Fibroblast of the aortic adventitia (primary cell): ENCODE measurements at places on chromosomes 2 and 18.

GRCh38 chr2:13524492-13524891 is 807.8 kb downstream of the TRIB2 start:
- DNase-seq: no peak

- no peak for DNase-seq
Observed at GRCh38 chr2:203672856-203673255, 33.6 kb upstream of the CD28 start.

DNA sequence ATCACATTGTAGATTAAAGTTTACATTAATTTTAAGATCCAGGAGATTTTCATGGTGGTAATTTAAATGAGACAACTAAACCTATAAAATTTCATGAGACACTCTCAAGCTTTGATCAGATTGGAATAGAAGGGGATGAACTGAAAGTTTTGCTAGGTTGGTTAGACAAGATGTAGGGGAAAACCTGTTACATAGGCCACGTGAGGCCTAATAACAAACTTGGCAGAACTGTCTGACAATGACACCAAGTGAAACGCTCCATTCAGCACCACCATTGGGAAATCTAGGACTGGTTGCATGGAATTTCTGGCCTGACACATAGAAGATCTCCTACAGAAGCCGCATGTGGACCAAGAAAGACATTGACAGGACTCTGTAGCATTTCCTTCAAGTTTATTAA is 87.8 kb upstream of the SLC39A10 start:
- no peak for DNase-seq

- DNase-seq: peak; percentile 31
Observed at GRCh38 chr2:64629329-64629781, 24.4 kb downstream of the SERTAD2 start.

DNA sequence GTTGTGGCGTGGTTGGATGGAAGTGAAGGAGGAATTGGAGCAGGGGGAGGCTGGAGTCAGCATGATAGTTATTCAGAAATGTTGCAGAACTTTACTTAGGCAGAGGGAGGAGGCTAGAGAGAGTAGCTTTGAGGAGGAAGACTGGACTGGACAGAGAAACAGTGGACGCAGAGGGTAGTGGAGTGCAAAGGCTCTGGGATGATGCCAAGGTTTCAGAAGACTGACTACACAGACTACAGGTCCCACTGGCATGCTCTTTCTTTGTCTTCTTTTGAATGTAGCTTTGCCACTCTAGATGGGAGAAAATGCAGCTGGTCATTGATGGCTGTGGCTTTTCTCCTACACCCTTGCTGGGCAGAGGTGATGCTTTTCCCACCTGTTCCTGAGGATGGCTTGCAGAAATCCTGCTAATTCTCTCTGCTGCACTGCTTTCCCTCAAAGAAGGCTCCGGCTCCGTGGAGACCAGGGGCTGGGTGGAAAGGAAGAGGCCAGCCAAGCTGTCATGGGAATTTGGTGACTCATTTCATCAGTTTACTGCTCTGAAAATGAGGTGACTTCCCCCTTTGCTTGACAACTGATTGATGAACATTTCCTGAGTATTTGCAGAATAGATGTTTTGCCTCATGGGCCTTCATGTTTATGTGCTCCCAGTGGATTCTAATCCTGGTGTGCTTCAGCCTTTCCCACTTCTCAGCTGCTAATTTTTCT is 42.4 kb downstream of the MEIS1 start:
- DNase-seq: peak; percentile 51

- no peak for DNase-seq
Observed at GRCh38 chr2:41381701-41382100, 666.1 kb upstream of the PKDCC start.

- DNase-seq: peak; percentile 86
Observed at GRCh38 chr2:28004086-28004485, 113.6 kb downstream of the BABAM2 start.

DNA sequence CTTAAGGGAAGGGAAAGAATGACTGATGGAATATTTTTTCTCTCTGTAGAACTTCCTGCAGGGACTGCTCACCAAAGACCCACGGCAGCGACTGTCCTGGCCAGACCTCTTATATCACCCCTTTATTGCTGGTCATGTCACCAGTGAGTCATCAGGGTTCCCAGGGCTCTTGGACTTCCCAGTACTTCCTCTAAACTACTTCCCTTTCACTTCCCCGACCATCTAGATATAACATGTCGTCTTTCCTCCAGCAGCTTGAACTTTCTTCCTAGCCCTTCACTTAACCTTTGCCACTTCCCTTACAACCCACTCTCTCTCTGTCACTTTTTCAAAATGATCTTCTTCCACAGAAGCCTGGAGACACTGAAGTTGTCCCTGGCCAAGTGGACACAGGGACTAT is 7.2 kb downstream of the STK36 start:
- no peak for DNase-seq

DNA sequence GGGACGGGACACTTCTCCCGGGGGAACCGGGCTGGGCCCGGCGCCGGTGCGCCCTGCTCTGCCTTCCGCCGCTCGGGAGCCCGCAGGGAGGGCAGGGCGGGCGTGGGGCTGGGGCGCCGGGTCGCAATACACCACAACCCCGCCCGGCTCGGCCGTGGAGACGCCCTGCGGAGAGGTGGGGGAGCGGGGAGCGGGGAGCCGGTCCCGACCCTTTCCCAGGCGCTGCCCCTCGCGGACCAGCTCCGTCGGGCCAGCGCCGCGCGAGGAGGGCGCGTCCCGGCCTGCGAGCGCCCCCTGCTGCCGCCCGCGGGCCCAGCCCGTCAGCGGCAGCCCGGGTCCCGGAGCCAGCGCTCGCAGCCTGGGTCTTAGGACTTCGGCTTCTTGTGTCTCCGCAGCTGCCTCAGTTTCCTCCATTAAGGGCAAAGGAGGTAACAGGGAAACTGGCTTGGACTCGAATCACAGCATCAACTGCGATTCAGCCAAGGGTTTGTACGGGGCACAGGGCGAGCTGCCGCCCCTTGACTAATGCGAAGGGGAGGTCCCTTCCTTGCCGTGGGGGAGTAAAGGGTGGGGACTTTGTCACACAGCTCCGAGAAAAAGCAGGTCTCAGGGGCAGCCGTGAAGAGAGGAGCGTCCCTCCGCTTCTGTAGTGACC is 635 bp upstream of the ADRA2B start:
- DNase-seq: peak; percentile 14

GRCh38 chr2:191514613-191515012 is 163.3 kb upstream of the NABP1 start:
- no peak for DNase-seq

DNA sequence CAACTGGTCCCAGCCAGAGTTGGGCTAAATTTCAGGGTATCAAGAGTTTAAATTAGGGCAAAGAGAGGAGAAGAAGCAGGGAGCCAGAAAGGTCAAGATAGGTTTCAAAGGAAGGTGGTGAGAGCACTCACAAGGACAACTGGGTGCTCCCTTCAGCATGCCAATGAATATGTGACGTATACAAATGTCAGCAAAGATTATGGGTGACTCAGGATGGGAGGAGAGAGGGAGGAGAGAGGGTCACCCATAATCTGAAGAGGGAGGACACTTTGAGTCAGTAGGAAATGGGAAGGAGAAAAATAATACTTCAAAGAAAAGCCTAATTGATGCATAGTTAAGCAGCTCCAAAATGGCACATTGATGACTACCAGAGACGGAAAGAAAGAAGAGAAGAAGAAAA is 53.1 kb upstream of the ABCA12 start:
- no peak for DNase-seq

- no peak for DNase-seq
Observed at GRCh38 chr2:170428868-170429267, 250.9 kb downstream of the MYO3B start.

DNA sequence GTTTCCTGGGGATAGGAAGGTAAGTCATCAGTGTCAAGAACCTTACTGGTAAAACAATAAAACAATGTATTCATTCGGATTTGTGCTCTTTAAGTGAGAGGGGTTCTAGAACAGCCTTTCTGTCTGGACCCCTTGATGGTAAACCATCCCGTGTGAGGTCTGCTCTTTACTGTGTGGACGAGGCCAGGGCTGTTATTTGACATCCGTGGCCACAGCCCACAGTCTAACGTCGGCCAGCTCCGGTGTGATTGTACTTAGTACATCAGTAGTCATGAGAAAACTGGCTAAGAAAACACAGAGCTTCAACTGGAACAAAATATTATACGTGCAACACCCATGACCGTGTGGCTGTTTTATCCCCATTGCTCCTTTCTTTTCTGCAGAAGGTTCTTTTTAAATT is 62.0 kb downstream of the SLC35F5 start:
- no peak for DNase-seq

DNA sequence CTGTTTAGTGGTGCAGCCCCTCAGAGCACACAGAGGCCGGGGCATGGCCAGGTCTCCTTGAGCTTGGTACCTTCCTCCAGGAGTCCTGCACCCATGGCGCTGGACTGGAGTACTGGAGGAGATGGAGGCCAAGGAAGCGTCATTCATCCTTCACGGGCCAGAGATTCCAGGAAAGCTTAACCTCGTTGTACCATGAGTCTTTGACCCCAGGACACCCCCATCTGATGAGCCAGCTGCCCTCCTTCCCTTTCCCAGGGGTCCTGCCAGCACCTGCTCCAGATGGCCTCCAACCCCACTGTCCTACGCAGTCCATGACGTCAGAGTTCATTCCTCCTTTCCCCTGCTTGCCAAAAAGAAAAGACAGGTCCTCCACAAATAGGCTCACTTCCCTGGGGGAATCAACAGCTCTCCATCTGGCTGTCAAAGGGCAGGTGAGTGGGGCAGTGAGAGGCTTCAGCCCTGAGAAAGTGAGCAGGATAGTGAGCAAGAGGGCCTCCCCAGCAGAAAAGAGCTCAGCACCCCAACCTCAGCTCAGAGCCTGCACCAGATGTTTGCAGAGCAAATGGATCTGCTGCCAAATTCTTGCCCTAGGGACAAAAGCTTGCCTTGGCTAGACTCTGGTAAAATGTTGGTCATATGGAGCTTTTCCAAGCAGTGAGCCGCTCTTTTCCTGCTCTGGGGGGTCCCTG is 4.5 kb upstream of the NPPC start:
- peak; percentile 59 for DNase-seq

GRCh38 chr2:98598781-98599428 is 9.4 kb downstream of the COA5 start:
- DNase-seq: peak; percentile 55

- DNase-seq: no peak
Observed at GRCh38 chr2:30684516-30684915, 122.7 kb downstream of the CAPN13 start.

DNA sequence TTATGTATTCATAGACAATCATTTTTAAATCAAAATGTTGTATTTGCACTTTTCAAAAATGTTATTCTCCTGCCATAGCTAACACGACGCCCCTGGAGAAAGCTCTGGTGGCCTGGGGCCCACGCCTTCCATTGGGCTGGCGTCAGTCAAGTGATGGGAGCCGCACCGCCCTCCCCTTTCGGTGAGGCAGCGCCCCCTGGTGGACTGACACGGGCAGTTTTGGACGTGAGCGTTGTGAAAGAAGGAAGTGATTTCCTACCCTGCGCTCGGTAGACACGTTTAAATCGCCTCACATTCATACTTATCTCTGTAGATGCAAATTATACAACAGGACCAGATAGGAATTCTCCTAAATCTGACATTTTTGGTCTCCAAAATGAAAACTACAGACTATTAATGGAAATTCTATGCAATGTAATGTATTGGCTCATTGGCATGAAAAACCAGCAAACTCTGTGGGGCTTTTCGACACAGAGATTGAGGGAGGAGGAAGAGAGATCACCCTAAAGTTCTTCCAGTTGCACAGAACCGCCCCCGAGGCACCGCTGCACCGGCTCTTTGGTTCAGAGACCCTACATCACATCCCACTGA is 326.2 kb upstream of the SOX11 start:
- DNase-seq: no peak

- no peak for DNase-seq
Observed at GRCh38 chr2:162337868-162338267, 6.1 kb upstream of the GCA start.

GRCh38 chr2:65016789-65017188 is 27.6 kb downstream of the SLC1A4 start:
- no peak for DNase-seq

DNA sequence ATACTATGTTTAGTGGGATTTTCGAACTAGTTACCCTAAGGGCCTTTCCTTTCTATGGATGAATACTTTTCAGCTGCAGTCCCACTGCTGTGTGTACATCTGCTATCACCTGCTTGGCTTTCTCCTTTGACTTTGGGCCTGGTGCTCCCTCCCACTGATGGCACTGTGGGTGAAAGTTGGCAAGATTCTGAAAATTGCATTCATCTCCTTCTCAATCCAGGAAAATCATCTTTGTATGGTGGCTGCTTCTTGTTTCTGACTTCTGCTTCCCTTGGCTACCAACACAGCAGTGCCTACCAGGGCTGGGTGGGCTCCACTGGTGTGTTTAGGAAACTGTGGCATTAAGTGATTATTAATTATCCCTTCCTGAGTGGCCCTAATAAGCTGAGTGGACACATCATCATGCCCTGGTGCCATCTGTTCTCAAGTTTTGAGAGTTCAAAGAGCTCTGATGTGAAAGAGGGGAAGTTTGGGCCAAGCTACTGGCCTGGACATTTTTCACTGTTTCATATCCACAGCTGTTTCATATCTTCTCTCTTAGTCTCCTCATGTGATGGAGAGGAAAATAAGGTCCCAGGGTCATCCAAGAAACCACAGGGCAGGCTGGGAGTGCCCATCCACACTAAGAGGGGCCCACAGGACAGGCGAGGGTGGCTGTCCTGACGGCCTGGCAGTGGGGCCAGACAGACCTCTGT is 16.7 kb downstream of the HK2 start:
- DNase-seq: peak; percentile 42

- peak; percentile 21 for DNase-seq
Observed at GRCh38 chr2:119231975-119232665, 8.5 kb downstream of the STEAP3 start.

DNA sequence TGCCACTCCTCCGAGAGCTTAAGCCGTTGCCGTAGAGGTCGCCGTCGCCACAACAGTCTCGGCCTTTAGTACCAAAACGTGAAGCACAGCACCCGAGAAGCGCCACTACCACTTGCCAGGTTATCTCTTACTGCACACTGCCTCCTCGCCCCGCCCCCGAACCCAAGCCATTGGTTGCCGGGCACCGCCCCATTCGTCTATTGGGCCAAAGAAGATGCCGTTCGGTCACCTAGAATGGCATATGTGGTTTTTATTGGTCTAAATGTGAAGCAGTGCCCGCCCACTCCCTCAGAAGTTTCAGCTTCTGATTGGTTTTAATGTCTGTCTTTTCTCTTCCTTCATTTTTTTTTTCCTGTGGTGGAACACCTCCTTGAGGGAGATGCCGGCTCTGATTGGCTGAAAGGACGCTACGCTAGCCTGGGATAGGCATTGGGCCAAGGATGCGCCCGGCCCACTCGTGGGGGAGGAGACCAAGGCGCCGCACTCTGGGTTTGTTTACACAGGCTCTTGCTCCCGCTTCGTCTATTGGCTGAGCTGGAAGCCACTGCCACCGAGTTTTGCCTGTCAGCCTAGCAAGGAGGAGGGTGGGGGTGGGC is at the start of gene PAIP2B:
PAIP2B (minus strand) TSS at position 139 of the 596 bp plus-strand sequence. CDS start 24,514 bp downstream, outside the sequence.
- peak; percentile 98 for DNase-seq

DNA sequence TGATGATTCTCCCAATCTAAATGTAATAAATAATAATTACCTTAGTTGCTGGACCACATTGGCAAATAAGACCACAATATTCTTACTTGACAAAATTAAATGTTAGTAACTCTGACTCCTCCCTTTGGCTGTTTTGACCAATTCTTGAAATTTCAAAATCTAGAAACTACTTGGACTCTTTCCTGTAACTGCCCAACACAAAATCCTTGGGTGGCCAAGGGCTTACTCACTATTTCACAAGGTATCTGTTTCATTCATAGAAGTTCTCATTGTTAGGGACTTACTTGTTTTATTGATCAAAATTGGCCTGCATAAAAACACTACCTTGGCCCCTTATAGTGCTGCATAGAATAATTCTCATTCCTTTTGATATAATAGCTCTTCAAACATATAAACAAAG is 19.4 kb downstream of the CDH20 start:
- DNase-seq: peak; percentile 13
